ENCODE measurements at places on chromosomes 4 and X.

DNA sequence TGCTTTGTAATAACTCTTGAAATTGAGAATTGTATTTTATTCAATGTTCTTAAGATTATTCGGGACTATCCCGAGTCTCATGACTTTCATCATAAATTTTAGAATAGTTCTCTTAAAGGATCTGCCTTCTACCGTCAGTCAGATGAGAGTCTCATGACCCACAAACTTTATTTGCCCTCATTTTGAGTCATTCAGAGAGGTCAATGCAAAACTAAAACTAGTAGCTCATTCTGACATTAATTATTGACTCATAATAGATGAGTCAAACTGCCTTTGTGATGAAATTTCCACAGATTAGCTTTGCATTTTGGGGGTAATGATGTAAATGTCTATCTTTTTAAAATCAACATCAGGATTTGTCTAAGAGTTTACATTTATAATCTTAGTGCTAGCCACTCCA is 1527.3 kb downstream of the TECRL start:
- no peak for DNase-seq

GRCh38 chrX:50456712-50457484 is 13.7 kb downstream of the DGKK start:
- peak; percentile 2 for DNase-seq

DNA sequence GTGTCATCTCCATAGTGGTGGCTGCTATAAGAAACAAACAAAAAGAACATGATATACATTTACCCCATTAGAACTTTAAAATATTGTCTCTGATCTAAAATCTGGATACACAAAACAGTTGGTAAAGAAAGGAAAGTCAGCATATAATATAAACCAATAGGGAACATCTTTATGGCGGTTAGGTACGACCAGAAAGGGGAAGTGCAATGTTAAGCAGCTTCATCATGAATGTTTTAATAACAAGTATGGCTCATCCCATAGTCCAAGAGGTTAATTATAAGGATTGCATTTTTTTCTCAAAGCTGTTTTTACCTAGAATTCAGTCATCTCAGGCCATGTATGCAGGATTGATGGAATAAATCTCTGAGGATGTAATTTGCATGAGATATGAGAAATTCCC is 1869.7 kb downstream of the PCDH7 start:
- no peak for DNase-seq

GRCh38 chrX:135740681-135741149 is 27.3 kb downstream of the CT45A1 start:
- peak; percentile 32 for DNase-seq

DNA sequence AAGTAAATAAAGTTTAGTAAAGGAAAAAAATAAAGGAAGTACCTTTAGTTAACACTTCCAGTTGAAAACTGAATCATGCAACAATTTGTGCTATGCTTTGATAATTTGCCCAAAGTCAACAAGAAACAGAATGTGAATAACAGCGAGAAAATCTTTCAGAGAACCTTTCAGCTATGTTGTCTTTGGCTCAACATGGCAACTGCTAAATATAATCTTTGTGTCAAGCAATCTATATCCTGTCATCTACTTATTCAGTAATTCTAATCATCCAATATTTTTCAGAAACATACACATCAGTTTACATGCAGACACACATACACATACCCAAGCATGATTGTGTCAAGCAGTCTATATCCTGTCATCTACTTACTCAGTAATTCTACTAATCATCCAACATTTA is 136.0 kb upstream of the PABPC4L start:
- DNase-seq: peak; percentile 59

DNA sequence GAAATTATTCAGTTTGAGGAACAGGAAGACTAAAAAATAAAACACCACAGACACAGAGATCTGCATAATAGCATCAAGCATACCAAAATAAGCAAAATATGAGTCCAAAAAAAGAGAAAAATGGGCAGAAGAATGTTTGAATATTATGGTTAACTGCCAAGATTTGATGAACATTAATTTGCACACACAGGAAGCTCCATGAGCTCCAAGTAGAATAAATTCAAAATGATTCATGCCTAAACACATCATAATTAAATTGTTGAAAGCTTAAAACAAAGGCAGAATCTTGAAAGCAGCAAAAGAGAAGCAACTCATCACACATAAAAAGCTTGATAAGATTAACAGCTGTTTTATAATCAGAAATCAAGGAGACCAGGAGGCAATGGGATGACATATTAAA is 156.6 kb upstream of the ARSJ start:
- peak; percentile 62 for DNase-seq

All from EH (cell line).